ENCODE measurements at places on chromosomes 2 and 18. TPM values are rescaled to one million over a fixed set of nuclear protein-coding genes. Genes with fewer than 3 reads are reported as not detected.

- no peak for DNase-seq
Observed at GRCh38 chr2:203873461-203873860, 5.9 kb downstream of the CTLA4 start.

GRCh38 chr2:10771786-10772185, 40.8 kb downstream of the PDIA6 start:
- no peak for DNase-seq

DNA sequence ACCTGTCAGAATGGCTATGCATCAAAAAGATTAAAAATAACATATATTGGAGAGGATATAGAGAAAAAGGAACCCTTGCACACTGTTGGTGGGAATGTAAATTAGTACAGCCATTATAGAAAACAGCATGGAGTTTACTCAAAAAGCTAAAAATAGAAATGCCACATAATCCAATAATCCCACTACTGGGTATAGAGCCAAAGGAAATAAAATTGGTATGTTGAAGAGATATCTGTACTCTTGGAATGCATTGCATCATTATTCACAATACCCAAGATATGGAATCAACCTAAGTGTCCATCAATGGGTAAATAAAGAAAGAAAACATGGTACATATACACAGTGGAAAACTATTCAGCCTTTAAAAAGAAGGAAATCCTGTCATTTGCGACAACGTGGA, 77.2 kb downstream of the C1D start:
- DNase-seq, result peak; percentile 37

GRCh38 chr2:98026927-98027522, 31.3 kb upstream of the TMEM131 start:
- no peak for DNase-seq

GRCh38 chr2:38505779-38506178, 96.9 kb downstream of the HNRNPLL start:
- peak; percentile 73 for DNase-seq

IL37 gene
- not detected for total RNA-seq

PROKR1 gene
- total RNA-seq, result not detected

RGPD4 gene
- 0.16 TPM for total RNA-seq

DLX1 gene
- 0.41 TPM for total RNA-seq
